ENCODE measurements at places on chromosomes 6 and 20.

DNA sequence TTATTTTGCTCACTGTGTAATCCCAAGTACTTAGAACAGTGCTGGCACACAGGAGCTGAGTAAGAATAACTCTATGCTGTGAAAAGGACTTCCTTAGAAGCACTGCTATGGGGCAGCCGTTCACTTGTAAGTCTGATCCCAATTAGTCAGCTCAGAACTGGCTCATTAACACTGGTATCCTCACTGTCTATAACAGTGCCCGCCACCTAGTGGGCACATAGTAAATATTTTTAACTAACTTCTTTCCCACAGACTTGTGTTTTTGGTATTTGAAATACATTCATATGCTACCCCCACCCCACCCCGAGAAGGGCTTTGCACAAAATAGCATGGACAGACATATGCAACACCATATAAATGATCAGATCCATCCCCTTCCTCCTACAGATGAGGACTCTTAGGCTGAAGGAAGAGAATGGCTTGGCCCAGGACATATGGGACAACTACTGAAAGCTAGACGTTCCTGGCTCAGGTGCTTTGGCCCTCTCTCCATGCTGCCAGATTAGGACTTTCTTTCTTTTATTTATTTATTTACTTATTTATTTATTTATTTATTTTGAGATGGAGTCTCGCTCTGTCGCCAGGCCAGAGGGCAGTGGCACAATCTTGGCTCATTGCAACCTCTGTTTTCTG, 47.1 kb downstream of the DST start:
- DNase-seq = peak; percentile 33

DNA sequence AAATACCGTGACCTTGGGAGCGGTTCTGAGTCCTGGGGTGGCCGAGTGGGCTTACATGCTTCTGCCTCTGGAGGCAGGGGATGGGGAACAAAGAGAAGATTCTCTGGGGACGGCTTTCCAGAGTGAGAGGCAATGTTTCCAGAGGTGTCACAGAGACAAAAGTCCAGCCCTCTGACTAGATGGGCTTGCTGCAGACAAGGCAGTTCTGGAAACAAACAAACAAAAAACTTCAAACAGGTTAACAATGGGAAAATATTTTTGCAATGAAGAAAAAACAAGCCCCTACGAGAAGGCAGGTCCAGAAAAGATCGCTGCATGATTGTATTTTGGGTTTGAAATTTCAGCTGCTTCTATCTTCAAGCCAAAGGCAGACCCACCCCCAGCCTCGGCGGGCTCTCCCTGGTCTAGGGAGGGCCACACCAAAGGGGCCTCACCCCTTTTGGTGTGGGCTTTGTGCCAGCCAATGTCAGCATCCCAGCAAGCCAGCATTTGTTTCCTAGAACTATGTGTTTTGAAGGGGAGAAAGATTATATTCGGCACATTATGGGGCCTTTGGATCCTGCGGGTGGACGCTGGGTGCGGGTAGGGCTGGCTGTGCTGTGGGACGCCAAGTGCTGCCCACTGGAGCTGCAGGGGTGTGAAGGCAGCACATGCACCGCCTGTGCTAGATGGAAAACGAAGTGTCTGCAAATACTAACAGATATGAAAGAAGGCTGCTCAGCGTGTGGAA, 42.9 kb downstream of the RIOK1 start:
- no peak for DNase-seq

DNA sequence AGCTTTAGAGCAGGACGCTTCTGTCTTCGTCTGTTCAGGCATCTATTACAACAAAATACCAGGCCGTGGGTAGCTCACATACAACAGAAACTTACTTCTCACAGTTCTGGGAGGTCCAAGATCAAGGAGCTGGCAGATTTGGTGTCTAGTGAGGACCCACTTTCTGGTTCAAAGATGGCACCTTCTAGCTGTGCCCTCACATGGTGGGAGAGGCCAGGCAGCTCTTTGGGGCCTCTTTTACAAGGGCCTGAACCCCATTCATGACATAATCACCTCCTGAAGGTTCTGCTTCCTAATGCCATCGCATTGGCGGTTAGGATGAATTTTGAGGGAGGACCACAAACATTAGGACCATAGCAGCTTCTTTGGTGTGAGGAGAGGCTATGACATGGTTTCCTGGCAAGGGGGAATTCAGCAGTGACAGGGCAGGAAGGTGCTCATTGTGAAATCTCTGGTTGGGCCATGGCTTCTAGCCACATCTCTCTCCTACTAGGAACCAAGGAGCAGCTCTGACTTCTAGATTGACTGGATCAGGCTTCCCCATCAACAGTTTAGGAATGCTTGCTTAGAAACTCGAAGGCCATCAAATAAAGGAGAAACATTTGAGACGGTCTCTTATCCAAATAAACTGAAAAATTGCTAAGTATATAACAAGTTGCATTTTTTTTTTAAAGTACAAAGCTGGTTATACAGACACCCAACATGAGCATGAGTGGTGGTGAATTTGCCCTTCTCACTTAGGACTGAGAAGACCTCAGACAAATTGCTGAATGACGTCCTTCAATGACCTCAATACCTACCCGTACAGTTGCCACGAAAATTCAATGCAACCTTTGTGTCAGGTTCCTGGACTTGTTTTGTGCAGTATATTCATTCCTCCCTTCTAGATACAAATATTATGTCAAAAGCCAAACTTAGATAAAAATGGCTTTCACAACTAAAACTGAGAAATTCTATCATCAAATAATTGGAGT, 140.7 kb downstream of the ZDHHC14 start:
- no peak for DNase-seq

DNA sequence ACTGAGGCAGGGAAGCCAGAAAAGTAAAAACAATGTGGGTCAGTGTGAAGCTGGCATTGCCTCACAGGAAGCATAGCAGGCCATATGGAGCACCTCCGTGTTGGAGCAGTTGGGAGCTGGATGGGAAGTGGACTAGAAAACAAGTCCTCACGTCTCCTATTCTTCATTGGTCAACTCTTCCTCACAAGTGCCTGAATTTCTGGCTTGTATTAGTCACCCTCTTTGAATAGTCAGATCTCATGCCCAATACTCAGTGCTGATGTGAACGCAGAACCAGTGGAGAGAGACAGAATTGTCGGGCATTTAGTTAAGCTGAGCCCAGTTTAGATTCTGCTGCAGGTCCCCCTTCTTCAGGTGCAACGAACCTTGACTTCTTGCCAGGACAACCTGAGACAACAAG, 22.3 kb upstream of the RSPO3 start:
- no peak for DNase-seq

- no peak for DNase-seq
Observed at GRCh38 chr20:36744243-36744642, 1.6 kb downstream of the NDRG3 start.

- DNase-seq = no peak
Observed at GRCh38 chr6:149043476-149044130, 273.9 kb upstream of the TAB2 start.

GRCh38 chr6:35742842-35743241, 6.0 kb downstream of the ARMC12 start:
- DNase-seq = no peak

GRCh38 chr6:56193846-56194245, 53.5 kb downstream of the COL21A1 start:
- no peak for DNase-seq

DNA sequence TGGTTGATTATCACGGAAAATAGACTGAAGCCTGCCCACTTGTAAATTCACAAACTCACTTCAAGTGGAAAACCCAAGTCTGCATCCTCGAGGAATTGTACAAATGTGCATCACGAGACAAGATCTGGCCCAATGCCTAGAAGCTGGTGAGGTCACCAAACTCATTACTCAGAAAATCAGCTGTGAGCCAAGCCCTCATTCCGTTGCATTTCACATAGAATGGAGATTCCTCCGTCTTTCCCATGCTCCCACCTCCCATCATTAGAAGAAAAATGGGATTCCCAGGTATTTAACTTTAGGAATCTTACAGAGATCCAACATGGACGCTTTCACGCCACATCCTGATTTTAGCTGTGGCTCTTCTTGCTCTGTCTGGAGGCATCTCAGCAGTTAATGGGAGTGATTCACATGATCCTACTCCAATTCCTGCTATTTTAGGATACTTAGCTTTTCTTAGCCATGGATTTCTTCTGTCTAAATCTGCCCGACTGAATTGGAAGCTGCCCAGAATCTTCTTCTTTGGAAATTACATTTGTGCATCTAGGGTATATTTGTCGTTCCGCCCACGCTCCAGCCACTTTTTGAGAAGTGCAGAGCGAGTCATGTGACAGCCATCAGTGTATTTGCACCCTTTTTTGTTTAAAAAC, 68.7 kb upstream of the STMND1 start:
- no peak for DNase-seq

DNA sequence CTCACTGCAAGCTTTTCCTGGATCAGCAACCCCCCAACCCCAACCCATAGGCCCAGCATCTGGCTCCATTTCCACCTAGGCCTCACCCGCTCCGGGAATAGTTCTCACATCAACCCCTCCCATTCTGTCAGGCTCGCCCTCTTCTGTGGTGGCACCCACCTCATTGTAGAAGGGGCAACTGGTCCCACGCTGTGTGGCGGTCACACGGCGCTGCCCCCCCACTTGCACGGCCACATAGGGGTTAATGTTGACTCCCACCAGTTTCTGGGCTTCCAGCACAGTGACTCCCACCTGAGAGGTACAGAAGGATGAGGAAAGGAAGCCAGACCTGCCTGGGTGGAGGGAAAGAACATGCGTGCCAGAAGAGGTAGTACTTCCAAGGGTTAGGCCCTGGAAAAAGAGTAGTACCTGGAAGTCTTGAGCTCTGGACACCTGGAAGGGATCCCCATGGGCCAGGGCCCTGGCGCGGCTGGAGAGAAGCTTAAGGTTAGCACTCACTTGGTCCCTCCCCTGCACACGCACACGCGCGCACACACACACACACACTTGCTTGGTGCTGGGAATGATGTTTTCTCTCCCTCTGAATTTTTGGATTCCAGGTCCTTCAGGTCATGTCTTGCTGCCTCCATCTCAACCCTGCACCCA, 12.7 kb upstream of the SPAG4 start:
- DNase-seq = no peak

DNA sequence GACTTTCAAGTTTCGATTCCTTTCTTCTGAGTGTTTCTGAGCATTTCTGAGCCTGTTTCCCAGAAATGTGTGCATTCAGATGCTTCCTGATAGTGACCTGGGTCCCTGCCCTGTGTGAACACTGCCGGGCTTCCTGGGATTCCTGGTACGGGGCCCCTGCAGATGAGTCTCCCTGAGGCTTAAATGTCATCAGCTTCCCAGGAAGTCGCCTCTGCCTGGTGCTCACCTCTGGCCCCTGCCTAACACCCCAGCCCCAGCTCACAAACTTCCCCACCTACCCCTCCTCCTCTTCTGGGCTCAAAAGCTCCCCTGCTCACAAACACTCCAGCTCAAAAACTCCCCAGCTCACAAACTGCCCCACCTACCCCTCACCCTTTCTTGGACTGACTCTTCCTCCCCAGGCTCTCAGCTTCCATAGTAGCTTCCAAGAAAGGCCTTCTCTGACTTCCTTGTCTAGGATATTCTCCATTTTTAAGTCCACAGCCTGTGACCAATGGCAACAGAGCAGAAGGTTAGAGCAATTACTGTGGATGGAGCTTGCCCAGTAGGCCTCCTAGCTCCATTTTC, 42.0 kb downstream of the TGM2 start:
- no peak for DNase-seq

DNA sequence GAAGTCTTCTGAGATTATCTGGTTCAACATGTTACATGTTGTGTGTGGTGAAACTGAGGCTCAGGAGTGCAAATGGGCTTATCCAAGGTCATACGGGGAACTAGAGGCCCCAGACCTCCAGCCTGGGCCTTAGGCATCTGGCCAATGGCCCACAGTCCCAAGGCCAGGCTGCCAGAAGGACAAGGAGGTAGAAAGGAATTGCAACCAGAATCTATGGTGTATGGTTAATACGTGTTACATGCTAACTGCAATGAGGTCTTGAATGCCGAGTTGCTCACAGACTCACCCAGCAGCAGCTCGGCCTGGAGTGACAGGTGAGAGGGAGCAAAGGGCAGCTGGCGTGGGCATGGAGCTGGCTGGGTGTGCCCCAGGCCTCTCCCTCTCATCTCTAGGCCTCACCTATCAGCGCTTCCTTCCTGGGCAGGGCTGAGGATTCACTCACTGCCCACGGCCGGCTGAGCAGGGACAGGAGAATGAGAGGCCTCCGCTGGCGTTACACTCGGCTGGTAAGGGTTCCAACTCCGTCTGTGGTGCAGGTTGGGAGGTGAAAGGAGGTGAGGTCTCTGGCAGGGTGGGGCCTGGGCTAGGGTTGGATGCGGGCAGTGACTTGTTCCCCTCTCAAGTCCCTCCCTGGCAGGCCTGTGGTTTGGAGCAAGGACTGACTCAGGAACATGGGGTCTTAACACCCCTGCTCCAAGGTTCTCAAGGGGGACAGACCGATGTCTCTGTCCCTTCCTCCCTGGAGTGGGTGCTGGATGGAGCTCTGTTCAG, at the start of gene TLDC2:
TSS of gene TLDC2 (plus strand) at position 437 of the 771 bp plus-strand sequence. CDS start at position 474, 37 bp downstream.
- DNase-seq = no peak

DNA sequence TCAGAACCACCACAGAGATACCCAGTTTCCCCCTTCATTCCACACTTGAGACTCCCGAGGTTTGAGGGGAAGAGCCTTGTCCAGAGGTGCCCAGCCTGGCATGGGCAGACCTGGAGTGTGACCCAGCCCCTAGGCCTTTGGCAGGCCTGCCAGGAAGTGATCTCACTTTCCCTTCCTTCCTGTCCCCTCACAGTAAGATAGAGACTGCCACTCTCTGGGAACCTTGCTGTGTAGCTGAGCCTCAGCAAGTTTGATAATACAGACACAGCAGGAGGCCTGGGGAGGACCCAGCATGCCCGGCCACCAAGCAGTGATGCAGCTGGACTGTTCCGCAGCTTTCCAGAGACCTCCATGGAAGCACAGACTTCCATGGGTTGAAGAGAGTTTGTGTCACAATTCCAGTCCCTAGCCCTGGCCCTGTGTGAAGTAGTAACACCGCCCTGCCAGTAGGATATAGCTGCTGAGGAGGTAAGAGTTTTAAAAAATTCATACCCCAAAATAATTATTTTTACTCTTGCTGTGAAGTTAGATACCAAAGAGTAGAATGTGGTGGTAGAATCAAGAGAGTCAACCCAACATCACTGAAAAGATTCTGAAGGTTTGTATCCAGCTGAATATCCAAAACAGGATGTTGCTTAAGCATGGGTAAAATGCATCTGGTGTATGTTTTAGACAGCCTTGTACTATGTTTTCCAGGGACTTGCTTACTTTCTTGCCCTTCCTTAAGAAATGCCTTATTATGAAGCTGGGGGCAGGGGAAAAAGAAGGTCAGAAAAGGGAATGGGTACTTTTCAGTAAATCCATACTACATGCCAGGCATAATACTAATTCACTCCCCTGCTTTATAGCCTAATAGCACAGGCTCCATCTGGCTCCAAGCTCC, 16.3 kb downstream of the PKIG start:
- DNase-seq = no peak

GRCh38 chr20:50701041-50701963, 10.0 kb upstream of the RIPOR3 start:
- DNase-seq = no peak
